ENCODE measurements at places on chromosomes 4 and X.

GRCh38 chrX:132609362-132609848 is 120.6 kb upstream of the MBNL3 start:
- DNase-seq: no peak

GRCh38 chr4:94378047-94378446 is 35.4 kb upstream of the HPGDS start:
- no peak for DNase-seq

DNA sequence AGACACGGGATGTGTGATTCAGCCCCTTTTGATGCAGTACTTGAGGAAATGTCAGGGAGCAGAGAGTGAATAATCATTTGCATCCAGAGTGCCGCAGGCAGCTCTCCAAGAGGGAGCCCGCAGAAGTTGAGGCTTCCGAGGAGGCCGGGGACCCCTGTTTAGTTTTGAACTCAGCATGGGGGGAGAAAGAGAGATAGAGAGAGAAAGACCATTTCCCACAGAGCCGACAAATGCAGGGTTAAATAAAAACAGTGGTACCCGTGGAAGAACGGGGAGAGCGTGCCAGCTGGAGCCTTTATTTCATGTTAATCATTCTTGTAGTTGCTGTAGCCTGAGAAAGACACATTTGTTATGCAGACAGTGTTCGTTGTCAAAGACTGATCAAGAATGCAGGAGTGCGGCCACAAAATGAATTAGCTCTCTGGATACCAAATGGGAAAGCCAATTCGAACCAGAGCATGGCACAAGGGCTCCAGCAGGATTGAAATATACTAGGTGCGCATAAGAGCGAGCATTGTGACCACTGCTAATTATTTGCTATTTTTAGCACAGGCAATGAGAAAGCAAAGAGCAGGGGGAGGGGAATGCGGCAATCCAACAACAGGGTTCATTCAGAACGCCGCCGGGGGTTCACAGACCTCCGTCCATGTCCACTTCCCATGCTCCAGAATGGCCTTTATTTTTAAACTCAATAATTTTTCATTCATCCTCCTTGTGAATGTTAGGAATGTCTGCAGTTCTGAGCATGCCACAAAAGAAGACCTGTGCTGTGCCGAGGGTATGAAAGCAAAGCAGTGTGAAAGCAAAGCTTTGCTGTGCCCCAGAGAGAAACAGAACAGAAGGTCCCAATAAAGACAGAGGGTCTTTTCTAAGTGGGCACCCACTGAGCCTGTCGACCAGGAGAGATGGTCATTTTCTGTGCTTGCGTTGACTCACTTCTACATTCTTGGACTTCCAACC is 243.9 kb upstream of the VCX3A start:
- DNase-seq: peak; percentile 17

- no peak for DNase-seq
These were observed 151.2 kb upstream of the TLL1 start for GRCh38 chr4:165721815-165722214.

GRCh38 chrX:120316587-120317283 is 5.5 kb upstream of the TMEM255A start:
- DNase-seq: no peak

DNA sequence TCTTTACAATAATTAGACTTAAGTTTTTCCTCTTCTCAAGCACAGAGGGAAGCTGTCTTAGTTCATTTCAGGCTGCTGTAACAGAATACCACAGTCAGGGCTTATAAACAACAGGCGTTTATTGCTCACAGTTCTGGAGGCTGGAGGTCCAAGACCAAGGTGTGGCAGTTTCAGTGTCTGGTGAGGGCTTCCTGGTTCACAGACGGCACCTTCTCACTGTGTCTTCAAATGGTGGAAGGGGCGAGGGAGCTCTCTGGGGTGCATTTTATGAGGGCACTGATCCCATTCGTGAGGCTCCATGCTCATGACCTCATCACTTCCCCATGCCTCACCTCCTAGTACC is 115.7 kb upstream of the MXRA5 start:
- DNase-seq: no peak

DNA sequence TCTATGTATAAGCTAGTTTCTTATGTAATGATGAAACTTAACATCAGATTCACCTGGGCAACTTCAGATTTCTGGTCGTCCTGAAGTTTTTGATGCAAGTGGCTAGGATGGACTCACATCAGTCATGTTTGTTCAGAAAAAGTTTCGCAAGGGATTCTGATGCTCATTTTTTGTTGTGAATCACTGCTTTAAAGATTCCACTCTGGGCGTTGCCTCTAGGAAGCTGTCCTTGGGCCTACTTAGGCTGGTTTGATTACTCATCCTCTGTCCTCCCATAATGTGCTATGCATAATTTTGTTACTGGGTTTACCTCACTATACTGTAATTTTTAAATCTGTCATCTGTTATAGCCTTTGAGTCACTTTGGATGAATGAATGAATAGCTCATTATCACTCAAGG is 30.8 kb downstream of the HERC3 start:
- DNase-seq: no peak

GRCh38 chr4:1363513-1363912 is 16.5 kb downstream of the UVSSA start:
- DNase-seq: no peak

GRCh38 chr4:119697887-119698393 is 69.3 kb upstream of the PDE5A start:
- no peak for DNase-seq

DNA sequence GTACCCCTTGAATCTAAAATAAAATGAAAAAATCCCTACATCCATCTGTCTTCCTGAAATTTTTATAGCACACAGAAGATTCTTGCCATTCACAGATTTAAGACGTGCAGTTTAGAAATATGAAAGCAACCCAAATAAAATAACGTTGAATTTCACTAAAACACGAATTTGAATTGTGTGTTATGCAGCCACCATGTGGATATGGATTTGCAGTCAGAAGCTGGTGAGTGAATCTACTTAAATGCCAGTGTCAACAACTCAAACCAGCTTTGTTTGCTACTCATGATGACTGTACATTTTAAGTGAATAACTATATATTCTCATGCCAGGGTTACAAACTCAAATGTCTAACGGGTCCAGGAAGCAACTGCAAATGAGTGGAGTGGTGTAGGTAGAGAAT is 173.0 kb upstream of the HAND2 start:
- no peak for DNase-seq

DNA sequence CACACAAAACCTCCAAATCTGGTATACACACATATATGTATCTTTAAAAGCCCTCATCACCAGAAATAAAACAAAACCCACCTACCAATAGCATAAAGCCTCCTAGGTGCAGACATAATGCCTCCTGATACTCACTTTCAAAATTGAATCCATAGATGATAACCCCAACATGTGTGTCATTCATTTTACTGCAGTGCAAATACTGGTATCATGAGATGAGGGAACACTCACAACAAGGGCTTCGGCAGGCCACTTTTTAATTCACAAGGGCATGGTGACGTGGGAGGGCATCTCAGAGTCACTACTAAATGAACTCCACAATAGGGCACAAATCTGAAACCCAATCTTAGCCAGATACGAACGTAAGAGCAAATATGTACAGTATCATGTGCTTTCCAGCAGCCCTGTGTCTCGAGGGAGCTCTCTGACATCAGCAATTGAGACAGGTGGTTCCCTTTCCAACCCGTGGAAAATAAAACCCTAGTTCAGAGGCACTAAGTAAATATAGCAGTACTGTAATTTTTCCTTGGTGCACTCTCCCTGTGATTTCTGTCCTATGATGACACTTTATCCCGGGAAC is 14.1 kb upstream of the PPARGC1A start:
- no peak for DNase-seq

DNA sequence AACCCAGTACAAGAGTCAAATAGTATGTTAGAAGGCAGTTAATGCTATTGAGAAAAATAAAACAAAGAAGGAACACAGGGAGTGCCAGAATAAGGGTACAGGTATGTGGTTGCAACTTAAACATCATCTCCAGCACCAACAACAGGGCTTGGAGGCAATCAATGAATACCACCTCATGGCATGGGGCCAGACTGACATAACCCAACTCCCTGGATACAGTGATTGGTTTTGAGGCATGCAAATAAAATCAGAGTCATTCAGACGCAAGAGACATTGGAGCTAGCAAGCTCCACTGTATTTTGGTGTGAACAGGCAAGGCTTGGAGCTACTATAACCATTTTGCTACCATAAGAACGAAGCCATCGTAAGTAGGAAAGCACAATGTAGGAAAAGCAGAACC is 56.7 kb downstream of the PPP3CA start:
- no peak for DNase-seq

GRCh38 chrX:27840881-27841280 is 33.1 kb downstream of the MAGEB10 start:
- DNase-seq: no peak

- no peak for DNase-seq
These were observed 156.9 kb downstream of the NKX6-1 start for GRCh38 chr4:84342161-84342560.

DNA sequence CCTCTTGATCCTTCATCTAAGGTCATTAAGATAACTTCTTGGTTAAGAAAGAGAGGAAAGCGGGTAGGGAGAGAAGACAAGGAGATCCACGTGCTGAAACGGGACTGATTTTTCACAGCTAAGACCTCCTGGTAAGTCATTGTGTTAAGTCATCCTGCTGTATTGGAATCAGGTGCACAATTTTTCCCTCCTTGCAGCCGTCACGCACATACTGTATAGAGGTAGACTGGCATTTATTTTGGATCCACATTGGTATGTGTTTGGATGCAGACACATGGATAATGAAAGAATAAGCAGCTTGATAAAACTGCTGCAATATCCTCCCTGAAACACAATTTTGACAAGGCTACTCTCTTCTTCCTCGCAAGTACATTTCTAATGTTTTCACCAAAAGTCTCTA is 60.1 kb upstream of the NAP1L5 start:
- DNase-seq: no peak

DNA sequence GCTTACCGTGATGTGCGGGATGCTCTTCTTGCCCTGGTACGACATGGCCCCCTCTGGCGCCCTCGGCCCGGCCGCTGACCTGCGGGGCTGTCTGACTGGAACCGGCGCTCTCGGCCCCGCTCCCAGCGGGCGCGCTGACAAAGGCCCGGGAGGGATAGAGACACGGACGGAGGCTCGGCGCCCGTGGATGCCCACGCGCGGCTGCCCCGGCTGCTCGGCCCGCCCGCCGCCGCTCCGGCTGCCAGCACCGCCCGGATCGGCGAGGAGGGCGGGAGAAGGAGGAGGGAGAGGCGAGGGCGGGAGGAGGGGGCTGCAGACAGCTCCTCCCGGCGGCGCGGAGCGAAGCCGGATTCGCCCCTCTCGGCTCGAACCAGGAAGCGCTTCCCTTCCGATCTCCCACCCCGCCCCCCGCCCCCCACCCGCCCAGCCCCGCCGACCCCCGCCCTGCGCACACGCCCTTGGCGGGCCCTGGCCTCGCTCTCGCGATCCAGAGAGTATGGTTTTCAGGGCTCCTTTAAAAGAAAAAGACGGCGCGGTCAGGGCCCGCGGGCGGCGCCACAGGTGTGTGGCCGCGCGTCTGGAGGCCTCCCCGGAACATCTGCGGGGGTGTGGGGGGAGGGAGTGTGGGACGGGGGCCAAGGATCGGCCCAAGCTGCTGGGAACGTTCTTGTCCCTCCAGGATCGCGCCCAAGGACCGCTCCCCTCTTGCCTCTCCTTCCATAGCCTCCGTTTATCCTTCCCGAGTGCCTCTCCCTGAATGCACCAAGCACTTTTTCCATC is 4.5 kb downstream of the CRMP1 start:
- DNase-seq: peak; percentile 74

- no peak for DNase-seq
These were observed 123.4 kb downstream of the MANBA start for GRCh38 chr4:102637391-102637790.

DNA sequence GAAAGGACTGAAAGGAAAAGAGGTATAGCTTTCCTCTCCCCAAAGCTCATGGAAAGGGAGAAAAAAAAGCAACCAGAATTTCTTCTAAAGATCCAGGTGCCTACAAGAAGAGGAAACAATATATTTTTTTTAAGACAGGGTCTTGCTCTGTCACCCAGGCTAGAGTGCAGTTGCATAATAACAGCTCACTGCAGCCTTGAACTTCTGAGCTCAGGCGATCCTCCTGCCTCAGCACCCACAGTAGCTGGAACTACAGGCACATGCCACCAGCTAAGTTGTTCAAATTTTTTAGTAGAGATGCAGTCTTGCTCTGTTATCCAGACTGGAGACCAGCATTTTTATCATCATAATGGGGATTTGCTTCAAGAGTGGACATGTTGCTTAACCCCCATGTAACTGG is 30.5 kb upstream of the BBS12 start:
- DNase-seq: no peak

GRCh38 chr4:23957465-23957864 is 67.6 kb upstream of the PPARGC1A start:
- no peak for DNase-seq

GRCh38 chrX:118348186-118348810 is 2.4 kb downstream of the WDR44 start:
- DNase-seq: no peak

- no peak for DNase-seq
These were observed 34.3 kb downstream of the OR13H1 start for GRCh38 chrX:131577999-131578734.

DNA sequence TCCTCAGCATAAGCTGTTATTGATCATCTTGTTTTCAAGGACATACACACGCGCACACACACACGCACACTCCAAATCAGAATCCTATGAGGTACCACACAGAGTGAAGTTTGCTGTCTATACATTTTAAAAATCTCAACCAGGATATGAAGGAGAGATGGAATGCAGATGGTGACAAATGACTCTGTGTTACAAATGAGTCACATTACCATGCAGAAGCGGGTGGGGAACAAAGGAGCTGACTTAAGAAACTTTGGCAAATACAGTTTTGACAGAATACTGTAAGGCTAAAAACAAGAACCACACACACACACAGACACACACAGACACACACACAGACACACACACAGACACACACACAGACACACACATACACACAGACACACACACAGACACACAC is 81.7 kb downstream of the RELL1 start:
- DNase-seq: no peak

GRCh38 chrX:150694738-150695410 is 1.7 kb downstream of the MTMR1 start:
- DNase-seq: no peak

DNA sequence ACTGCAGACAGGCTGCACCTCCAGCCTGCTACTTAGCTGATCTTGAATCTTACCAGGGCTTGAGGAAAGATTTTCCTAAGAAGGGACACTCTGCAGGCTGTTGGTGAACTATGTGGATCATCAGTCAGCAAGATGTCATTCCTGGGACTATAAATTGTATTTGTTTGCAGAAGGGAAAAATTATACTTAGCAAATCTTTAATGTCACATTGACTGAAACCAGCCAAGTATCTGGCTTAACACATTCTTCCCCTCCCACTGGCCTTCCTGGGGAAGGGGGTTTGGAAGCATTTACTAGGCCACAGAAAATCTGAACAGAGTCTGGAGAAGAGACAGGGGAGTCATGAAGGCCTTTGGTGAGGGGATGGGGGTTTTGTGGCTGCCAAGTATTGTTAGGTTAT is 156.7 kb upstream of the EOLA2 start:
- DNase-seq: no peak

- DNase-seq: no peak
These were observed 102.2 kb downstream of the FRMPD4 start for GRCh38 chrX:12240491-12240890.

- no peak for DNase-seq
These were observed 362.0 kb downstream of the CBLL2 start for GRCh38 chrX:22634751-22635150.
